ENCODE measurements at places on chromosomes 3 and 15. TPM values are rescaled to one million over a fixed set of nuclear protein-coding genes. Genes with fewer than 3 reads are reported as not detected.
A peak's percentile ranks its signal among the peaks of the same experiment; 100 is the strongest.

DNA sequence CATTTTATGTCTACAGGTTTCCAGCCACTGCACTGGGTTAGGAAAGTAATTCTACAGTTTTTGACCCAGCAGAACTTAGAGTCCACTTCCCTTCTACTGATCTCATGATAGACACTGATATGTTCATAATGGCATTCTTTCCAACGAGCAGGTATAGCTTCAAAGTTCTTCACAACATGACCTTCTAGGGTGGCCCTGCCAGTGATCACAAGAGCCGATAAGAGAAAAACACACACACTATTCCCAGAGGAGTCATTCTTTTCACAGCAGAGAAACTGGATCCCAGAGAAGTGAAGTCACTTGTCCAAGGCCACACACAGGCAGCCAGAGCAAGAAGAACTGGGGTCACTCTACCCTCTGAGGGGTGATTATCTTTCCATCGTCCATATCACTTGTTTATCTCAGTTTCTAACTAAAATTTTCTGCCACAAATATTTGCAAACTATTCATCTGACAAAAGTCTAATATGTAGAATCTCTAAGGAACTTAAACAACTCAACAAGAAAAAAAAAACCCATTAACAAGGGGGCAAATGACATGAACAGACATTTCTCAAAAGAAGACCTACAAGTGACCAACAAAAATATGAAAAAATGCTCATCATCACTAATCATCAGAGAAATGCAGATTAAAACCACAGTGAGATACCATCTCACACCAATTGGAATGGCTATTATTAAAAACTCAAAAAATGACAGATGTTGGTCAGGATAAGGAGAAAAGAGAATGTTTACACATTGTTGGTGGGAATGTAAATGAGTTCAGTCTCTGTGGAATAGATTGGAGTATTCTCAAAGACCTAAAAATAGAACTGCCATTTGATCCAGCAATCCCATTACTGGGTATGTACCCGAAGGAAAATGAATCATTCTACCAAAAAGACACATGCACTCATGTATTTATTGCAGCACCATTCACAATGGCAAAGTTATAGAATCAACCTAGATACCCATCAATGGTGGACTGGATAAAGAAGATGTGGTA is 31.5 kb downstream of the SPTSSB start:
- H3K27ac ChIP-seq = no peak overlapping the region
- no peaks in the 10 kb centered on the region for H3K36me3 ChIP-seq
- H3K4me3 ChIP-seq = no peak overlapping the region
- no peak for DNase-seq
- H3K4me1 ChIP-seq = no peaks in the 10 kb centered on the region
- no peaks in the 10 kb centered on the region for H3K27me3 ChIP-seq

The ACP3 gene
- 16.3 TPM for total RNA-seq

The TICRR gene
- total RNA-seq = 1.4 TPM

- no peak for DNase-seq
- no peaks in the 10 kb centered on the region for H3K36me3 ChIP-seq
- H3K4me1 ChIP-seq = peaks cover 90% of the 10 kb centered on the region
- no peak overlapping the region for H3K4me3 ChIP-seq
- H3K27me3 ChIP-seq = no peaks in the 10 kb centered on the region
- no peak overlapping the region for H3K27ac ChIP-seq
Measured at GRCh38 chr15:90553248-90553745, 23.6 kb downstream of the CRTC3 start.

DNA sequence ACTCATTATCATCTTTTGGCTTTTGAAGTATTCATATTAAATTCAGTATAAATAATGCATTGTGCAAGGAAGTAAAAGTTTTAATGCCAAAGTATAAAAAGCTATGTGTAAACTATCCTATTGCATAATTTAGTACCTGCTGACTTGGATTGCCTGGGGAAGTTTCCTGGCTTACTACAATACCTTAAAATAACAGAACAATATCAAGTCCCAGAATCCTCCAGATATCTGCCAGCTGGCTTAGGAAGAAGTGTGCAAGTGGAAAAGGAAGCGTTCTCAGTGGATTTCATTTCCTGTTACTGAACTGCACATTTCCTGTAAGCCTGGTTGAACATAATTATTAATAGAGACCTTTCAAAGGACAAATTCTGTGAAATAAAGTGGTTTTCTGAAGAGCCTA is 236.7 kb downstream of the ADAMTSL3 start:
- no peaks in the 10 kb centered on the region for H3K27me3 ChIP-seq
- no peaks in the 10 kb centered on the region for H3K36me3 ChIP-seq
- H3K27ac ChIP-seq = no peak overlapping the region
- no peak for DNase-seq

The OR5K2 gene
- total RNA-seq = not detected

DNA sequence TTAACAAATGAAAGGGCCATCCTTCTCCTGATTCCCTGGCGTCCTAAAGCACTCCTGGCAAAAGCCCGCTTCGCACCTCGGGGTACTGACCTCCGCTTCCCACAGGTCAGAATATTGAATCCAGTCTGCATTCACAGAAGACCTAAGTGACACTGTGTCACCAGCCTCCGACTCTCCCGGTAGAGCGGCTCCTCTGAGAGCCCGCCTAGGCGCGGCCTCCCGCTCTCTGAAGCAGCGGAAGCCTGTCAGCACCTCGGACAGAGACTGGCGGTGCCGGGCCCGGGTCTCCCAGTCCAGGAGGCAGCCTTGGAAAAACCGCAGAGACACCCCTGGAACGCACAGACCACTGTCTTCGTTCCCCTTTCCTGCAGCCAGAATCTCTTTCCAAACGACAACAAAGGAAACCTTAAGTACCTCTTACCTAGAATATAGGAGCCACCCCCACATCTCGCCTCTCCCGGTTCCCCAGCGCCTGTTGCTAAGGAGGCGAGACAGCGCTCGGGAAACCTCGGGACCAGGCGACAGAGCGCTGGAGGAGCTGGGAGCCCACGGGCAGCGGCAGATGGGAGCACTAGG is 1.2 kb downstream of the GABRB3 start:
- no peaks in the 10 kb centered on the region for H3K36me3 ChIP-seq
- no peak for DNase-seq
- peaks cover 5% of the 10 kb centered on the region for H3K4me1 ChIP-seq
- no peak overlapping the region for H3K27ac ChIP-seq

GRCh38 chr3:141561426-141562034 is 74.7 kb downstream of the RASA2 start:
- H3K36me3 ChIP-seq = peaks cover 8% of the 10 kb centered on the region
- H3K4me3 ChIP-seq = no peak overlapping the region
- no peaks in the 10 kb centered on the region for H3K27me3 ChIP-seq

The ZWILCH gene
- 9.7 TPM for total RNA-seq

The FBXW12 gene
- not detected for total RNA-seq

GRCh38 chr3:32522682-32523081 is 20.0 kb upstream of the CMTM6 start:
- H3K27ac ChIP-seq = no peak overlapping the region
- no peaks in the 10 kb centered on the region for H3K4me1 ChIP-seq
- no peak overlapping the region for H3K4me3 ChIP-seq
- peaks cover 23% of the 10 kb centered on the region for H3K36me3 ChIP-seq

DNA sequence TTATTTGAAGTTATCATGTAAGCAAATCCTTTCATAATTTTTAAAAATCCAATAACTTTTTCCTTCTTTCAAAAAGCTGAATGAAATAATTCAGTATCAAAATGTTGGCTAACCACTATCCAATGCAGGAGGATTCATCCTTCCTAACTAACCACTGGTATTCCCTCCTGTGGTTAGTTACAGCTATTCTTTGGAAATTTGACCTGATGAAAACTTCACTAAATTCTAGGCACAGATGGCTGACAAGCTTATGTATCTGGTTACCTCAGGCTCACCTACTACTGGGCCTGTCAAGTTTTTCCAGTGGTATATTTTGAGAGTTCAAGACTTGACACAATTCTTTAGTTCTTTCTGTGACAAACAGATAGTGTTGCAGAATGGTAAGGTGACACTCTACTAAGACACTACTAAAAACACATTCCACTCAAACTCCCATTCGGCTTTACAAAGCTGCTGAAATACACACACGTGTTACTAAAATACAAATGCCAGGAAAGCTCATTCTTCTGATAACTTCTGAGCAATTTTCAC is 15.8 kb downstream of the NPTN start:
- H3K4me1 ChIP-seq = peaks cover 6% of the 10 kb centered on the region
- no peaks in the 10 kb centered on the region for H3K27me3 ChIP-seq
- H3K36me3 ChIP-seq = no peaks in the 10 kb centered on the region
- no peak overlapping the region for H3K27ac ChIP-seq

GRCh38 chr3:25587526-25587925 is 77.2 kb downstream of the TOP2B start:
- no peaks in the 10 kb centered on the region for H3K27me3 ChIP-seq
- DNase-seq = no peak
- no peak overlapping the region for H3K4me3 ChIP-seq
- H3K36me3 ChIP-seq = no peaks in the 10 kb centered on the region
- no peaks in the 10 kb centered on the region for H3K4me1 ChIP-seq

DNA sequence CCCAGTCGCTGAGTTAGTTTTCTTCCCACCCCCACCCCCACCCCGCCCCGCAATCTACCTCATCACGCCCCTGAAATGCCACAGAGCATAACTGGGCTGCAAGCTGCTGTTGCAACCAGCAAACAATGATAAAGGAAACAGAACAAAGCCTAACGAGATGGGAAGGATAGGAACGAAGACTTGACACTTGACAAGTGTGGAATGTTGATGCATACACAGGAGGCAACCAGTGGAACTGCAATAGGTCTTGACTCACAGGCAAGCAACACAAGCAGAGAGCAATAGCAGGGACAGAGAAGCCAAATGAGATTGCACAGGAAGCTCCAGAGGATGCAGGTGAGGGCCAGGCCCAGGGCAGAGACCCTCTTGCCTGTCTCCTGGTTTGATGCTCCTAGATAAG is 225.9 kb downstream of the IGSF11 start:
- H3K4me3 ChIP-seq = no peak overlapping the region
- H3K27me3 ChIP-seq = no peaks in the 10 kb centered on the region
- no peaks in the 10 kb centered on the region for H3K36me3 ChIP-seq
- DNase-seq = no peak
- H3K4me1 ChIP-seq = no peaks in the 10 kb centered on the region

DNA sequence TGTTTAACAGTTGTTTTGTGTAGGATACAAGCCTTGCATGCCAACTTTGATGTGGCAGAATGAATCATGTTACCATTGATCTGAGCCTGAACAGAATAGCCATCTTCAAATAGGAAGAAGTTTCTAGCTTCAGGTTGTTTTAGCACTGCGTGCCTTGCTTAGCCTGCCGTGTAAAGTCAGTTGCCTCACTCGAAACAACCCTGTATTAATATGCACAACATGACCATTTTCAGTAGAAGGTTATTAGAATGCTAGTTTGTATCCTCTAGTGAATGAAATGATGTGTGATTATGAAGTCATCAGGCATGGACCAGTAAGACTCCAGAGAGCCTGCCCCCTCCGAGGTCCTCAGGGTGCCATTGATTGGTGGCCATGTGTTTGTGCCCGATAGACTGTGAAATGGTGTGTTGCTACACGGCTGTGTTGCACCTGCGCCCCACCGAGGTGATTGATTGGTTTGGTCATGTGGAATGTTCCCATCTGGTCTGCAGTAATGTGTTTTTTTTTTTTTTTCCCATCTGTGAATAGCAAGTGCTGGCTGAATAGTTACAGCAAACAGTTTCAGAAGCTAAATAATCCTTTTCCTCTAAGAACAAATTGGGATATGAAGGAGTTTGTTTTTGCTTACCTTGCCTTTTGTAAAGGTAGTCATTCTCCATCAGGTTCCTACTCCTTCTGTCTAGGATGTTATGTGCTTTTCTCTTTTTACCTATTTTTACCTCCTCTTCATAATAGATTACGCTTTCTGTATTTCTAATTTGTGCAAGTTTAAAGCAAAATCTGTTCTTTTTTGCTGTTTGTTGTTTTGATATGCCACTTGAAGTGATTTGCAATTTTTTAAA is 214.9 kb downstream of the TCF12 start:
- no peak overlapping the region for H3K4me3 ChIP-seq
- H3K4me1 ChIP-seq = peaks cover 19% of the 10 kb centered on the region
- H3K36me3 ChIP-seq = no peaks in the 10 kb centered on the region
- H3K27ac ChIP-seq = no peak overlapping the region
- no peak for DNase-seq

DNA sequence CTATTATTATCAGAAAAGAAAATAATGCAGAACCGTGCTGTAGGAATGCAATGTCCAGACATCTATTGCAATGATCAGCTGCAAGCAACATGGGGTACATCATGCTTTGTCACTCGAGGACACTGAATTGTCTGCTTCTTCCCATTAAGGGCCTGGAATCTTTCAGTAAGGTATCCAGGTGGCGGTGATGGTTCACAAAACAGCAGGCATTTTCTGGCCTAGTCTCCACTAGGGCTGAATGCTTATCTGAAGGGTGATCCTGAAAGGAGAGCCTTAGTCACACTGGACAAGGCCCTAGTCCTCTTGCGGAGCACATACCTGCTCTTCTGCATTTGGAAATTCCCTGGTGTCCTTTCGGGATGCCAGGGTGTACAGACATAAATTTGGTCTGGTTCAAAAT is 21.2 kb downstream of the ITPR1 start:
- peaks cover 42% of the 10 kb centered on the region for H3K36me3 ChIP-seq
- no peaks in the 10 kb centered on the region for H3K27me3 ChIP-seq

- H3K4me1 ChIP-seq = peaks cover 18% of the 10 kb centered on the region
- no peaks in the 10 kb centered on the region for H3K36me3 ChIP-seq
- H3K27ac ChIP-seq = no peak overlapping the region
- H3K4me3 ChIP-seq = no peak overlapping the region
Measured at GRCh38 chr15:57138349-57138788, 219.9 kb downstream of the TCF12 start.

GRCh38 chr3:177249203-177249602 is 51.9 kb upstream of the TBL1XR1 start:
- no peak for DNase-seq
- no peaks in the 10 kb centered on the region for H3K27me3 ChIP-seq
- H3K27ac ChIP-seq = no peak overlapping the region
- peaks cover 6% of the 10 kb centered on the region for H3K4me1 ChIP-seq
- H3K4me3 ChIP-seq = no peak overlapping the region

DNA sequence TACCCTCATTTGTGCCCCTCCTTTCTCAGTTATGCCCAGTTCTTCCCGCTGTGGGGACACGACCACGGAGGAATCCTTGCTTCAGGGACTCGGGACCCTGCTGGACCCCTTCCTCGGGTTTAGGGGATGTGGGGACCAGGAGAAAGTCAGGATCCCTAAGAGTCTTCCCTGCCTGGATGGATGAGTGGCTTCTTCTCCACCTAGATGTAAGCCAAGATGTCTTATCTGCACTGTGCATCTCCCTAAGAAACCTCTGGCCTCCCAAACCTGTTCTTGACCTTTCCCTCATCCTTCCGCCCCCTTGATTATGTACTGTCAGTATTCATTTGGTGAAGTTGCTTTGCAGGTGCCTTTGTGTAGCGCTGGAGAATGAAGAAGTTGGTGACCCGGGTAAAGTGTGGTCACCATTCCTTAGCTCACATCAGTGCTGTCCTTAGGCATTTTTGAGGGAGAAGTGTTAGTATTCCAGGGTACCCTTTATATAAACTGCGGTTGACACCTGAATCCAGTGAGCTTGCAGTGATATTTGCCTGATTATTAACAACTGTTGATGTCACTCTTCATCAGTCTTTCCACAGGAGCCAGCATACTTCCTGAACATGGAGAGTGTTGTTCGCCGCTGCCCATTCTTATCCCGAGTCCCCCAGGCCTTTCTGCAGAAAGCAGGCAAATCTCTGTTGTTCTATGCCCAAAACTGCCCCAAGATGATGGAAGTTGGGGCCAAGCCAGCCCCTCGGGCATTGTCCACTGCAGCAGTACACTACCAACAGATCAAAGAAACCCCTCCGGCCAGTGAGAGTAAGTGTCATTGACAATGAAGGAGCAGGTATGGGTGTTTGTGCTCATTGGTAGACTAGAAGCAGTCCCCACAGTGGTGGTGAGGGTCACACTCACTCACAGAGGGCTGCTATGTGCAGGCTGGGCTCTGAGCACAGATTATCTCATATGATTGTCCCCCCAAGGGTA is 966 bp downstream of the ALAS1 start:
- peak overlapping the region; percentile 93 for H3K27ac ChIP-seq
- no peak for DNase-seq
- peaks cover 48% of the 10 kb centered on the region for H3K36me3 ChIP-seq
- peaks cover 96% of the 10 kb centered on the region for H3K4me1 ChIP-seq
- no peaks in the 10 kb centered on the region for H3K27me3 ChIP-seq
